ENCODE measurements at places on chromosomes 5 and 9.
A peak's percentile ranks its signal among the peaks of the same experiment; 100 is the strongest.

- no peak for ATAC-seq
These were observed 300.4 kb downstream of the DTWD2 start for GRCh38 chr5:118687661-118688621.

GRCh38 chr5:181224390-181225229 is 1.5 kb downstream of the TRIM41 start:
- ATAC-seq = no peak

DNA sequence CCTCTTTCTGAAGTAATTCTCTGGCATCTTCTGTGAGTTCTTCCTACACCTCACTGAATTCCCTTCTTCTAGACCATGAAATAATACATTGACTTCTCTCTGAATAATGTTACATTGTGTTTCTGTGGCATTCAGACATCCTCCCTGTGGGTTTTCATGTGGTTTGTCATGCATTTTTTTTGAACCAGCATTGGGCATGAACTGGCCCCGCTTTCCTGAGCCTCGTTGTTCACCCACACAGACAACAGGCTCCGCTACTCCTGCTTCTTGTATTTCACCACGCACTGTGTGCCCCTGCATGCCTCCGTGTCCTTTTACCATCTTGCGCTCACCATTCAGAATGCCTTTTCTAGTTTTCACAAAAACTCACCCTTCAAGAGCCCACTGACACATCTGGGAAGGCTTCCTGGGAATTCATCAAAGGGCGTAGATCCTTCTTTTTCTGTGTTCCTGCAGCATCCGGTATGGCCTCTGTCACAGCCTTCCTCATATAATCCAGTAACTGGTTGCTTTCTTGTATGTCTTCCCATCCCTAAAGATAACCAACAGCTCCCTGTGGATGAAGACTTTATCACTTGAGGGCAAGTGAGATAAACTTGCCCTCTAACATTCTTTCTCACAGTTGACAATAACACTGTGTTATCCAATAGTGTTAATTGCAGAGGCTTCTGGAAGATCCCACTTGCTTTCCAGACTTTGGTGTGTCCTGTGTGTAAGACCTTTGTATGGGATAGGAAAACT is 51.5 kb upstream of the ADAMTSL1 start:
- ATAC-seq = no peak

- peak; percentile 74 for ATAC-seq
These were observed 318.2 kb downstream of the SLCO4C1 start for GRCh38 chr5:101977729-101978345.

- no peak for ATAC-seq
These were observed 355.3 kb downstream of the MSX2 start for GRCh38 chr5:175079707-175080106.

GRCh38 chr5:134575316-134575715 is 49.8 kb downstream of the JADE2 start:
- ATAC-seq = no peak

GRCh38 chr5:106521701-106522100 is 1149.0 kb downstream of the EFNA5 start:
- ATAC-seq = peak; percentile 66

GRCh38 chr5:148790545-148791333 is 35.7 kb upstream of the ADRB2 start:
- ATAC-seq = no peak

GRCh38 chr5:173003360-173003759 is 19.8 kb downstream of the ATP6V0E1 start:
- no peak for ATAC-seq

- no peak for ATAC-seq
These were observed 209.6 kb downstream of the FBN2 start for GRCh38 chr5:128328446-128328845.

DNA sequence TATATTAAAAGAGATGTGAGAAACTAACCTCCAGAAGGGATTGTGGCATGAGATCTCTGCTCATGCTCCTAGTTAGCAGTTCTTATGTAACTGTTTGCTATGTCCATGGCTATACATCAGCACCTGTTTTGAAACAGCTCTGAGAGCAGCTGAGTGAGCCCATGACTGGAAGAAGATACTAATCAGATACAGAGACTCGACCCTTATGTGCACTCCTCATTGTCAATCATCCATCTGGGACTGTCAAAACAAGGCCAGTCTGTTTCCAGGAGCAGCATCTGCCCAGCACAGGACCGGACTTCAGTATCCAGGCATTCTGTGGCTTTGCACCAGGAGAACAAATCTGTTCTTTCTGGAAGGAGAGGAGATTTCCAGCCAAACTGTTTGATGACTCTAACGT is 77.7 kb downstream of the EFNA5 start:
- ATAC-seq = no peak

DNA sequence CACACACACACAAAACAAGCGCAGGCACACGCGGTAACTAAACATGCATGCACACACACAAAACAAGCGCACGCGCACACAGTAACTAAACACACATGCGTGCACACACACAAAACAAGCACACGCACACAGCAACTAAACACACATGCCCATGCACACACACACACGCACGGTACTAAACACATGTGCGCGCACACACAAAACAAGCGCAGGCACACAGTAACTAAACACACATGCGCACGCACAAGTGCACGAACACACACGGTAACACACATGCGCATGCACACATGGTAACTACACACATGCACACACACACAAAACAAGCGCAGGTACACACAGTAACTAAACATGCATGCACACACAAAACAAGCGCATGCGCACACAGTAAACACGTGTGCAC is 19.9 kb upstream of the SLC6A3 start:
- ATAC-seq = no peak

- no peak for ATAC-seq
These were observed 517.8 kb downstream of the CCDC171 start for GRCh38 chr9:16070455-16071145.

- no peak for ATAC-seq
These were observed 6.8 kb upstream of the CEP120 start for GRCh38 chr5:123429993-123430392.

DNA sequence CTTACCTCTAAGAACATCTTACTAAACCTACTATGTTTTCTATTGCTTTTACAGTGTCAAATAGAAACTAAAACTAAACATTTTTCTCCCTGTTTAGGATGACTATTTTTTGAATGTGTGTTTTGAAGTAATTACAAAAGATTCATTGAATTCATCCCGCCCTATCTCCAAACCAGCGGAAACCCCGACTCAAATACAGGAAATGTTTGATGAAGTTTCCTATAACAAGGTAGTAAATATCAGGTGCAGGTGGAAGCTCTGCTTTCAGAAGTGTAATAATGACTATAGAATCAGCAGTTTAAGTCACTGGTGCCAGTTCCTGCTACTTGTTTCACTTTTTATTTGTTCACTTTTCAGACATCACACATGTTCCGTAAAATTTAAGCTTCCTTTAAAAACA is 20.0 kb downstream of the ERAP2 start:
- ATAC-seq = no peak

DNA sequence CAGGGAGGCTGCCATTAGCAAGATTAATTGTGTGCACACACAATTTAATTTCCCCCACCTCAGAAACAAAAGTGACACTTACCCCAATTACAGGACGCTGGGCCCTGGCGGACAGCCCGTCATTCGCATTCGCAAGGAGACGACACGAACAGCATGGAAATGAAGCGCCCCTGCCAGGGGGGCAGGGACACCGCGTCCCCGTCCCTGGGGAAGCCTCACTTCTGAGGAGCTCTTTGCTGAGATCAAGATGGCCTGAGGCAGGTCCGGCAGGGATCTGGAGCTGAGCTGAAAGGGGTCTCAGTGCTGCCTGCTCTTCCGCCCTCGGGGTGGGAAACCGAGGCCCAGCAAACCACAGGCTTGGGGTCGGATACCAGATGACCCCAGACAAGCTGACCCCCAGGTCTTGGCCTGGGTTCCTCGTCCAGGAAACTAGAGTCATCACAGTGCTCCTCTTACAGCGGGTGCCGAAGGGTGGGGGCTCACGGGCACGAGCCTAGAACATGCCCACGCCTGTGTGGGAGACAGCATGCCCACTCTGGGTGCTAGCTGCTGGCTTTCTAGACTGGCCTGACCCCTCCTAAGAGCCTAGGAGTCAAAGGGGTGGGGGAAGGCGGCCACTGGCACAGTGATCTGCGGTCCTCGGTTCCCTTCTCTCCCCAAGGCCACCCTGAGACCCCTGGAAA is 103.2 kb downstream of the VAV2 start:
- no peak for ATAC-seq

GRCh38 chr9:99773468-99774138 is 48.1 kb upstream of the NR4A3 start:
- no peak for ATAC-seq

DNA sequence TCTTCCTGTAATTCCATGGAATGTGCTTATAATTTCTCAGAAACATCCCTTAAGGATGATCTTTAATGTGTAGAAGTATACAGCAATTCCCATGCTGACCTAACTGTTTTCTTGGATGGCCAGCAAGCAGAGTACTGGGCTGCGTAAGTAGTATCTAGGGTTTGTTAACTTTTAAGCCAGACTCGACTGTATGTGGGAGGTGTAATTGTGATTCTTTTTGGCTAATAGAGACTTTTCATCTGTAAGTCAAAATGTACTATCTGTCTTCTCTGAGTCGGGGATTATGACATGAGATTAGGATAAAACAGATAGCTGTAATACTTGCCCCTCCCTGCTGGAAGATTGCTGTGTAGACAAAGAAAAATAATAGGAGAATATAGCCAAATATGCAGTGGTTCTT is 169.3 kb downstream of the SGCD start:
- no peak for ATAC-seq

DNA sequence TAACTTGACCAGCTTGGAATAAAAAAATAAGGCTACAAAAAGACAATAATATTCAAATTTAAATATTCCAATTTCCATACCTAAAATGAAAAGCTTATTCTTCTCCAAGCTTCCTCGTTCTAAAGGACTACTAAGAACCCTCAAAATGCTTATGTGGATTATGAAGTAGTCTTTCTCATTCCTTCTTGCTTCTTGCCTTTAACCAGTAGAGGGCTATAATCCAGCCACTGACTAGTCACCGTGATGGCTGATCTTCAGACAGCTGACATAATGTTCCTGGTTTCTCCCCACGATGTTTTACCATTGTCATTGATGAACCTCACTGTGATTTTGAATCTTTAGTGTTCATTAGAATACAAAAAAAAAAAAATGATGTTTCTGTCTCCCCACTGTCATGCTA is 515.3 kb downstream of the TLE1 start:
- ATAC-seq = no peak

GRCh38 chr9:29648132-29648531 is 2074.9 kb upstream of the C9orf72 start:
- no peak for ATAC-seq

DNA sequence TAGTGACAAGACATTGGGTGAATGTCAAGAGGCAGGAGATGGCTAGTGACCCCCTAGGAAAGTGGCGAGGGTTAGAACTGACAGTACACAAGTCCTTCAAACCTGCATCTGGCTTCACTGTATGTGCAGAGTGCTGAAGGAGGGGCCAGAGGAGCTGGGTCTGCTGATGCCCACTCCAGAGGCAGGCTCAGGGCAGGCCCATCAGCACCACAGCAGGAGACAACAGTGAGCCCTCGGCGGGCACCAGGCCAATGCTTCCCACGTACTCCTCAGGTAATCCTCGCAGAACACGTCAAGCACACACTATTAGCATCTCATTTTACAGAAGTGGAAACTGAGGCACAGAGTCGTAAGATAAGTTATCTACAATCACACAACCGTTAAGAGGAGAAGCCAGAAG is 76.1 kb upstream of the SH3PXD2B start:
- no peak for ATAC-seq

DNA sequence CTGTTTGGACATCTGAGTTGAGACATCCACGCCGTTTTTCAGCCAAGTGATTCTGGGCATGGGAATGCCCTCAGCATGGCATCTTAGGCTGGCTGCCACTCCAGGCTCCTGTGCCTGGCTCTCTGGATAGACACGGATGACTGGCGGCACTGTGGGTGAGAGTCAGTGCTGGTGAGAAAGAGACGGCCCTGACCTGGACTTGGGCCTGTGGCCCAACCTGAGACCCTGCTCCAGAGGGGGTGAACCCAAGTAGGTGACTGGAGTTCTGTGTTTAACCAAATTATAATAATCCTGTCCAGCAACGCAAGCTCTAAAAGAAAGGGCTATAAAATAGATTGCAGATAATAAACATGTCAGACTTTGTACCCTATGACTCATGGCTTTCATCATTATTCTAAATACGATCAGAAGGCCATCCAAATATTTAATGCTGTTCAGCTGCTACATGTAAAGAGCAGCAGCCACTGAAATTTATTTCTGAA is 173.9 kb downstream of the HSPA4 start:
- ATAC-seq = peak; percentile 58

DNA sequence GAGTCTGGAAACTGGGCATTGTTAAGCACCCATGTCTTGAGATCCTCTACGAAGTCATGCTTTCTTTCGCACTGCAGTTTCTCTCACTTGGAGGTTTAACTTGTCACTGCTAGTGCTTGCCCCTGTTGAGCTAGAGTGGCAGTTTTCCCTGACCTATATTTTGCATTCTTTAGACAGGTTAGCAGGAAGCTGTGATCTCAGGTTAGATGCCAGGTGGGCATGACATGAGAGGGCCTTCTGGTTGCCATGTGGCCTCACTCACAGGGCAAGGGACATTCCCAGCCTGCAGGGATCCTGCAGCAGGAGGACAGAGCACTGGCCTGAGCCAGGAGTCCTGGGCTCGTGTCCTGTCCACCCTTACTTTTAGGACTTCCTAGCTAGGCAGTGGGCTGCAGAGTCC is 28.6 kb downstream of the SLC36A1 start:
- no peak for ATAC-seq

GRCh38 chr5:2172471-2172870 is 289.7 kb upstream of the IRX4 start:
- no peak for ATAC-seq

- no peak for ATAC-seq
These were observed 61.8 kb downstream of the PTBP3 start for GRCh38 chr9:112271466-112272098.

DNA sequence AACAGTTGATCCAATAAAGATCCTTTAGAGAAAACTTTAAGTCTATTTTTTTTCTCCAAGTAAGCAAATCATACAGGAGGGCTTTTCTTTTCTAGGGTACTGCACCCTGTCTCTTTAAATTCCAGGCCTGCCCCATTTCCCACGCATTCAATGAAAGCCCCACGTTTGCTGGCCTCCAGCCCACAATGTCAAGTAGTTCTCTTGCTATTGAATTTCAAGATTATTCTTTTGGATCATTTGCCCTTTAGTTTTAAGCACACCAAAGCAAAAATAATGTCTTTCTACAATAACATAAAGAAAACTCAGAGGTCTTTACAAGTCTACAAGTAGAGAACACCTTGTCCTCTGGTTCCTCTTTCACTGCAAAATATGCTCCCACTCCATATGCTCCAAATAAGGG is 15.6 kb downstream of the MLLT3 start:
- ATAC-seq = no peak
